ENCODE measurements at places on chromosomes 1 and 21.
A peak's percentile ranks its signal among the peaks of the same experiment; 100 is the strongest.

DNA sequence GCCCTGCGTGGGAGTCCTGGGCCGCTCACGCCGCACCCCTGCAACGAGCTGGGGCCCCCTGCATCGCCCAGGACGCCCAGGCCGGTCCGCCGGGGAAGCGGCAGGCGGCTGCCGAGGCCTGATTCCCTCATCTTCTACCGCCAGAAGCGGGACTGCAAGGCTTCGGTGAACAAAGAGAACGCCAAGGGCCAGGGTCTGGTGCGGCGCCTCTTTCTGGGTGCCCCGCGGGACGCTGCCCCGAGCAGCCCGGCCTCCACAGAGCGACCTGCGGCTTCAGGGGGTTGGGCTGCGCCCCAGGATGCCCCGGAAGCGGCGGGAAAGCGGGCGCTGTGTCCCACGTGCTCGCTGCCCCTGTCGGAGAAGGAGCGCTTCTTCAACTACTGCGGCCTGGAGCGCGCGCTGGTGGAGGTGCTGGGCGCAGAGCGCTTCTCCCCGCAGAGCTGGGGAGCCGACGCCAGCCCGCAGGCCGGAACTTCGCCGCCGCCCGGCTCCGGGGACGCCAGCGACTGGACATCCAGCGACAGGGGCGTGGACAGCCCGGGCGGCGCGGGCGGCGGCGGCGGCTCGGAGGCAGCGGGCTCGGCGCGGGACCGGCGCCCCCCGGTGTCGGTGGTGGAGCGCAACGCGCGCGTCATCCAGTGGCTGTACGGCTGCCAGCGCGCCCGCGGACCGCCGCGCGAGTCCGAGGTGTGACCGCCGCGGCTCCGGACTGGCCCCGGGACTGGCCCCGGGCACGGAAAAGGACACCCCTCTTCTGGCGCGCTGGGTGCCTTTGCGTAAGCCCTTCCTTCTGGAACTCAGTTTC, 2.7 kb downstream of the FAM110D start:
- DNase-seq, result peak; percentile 17

- DNase-seq, result no peak
Observed at GRCh38 chr1:30901798-30902581, 6.6 kb downstream of the SDC3 start.

GRCh38 chr1:51973587-51974474, 16.7 kb downstream of the RAB3B start:
- DNase-seq, result no peak

- DNase-seq, result peak; percentile 74
Observed at GRCh38 chr1:225866061-225866837, 15.9 kb downstream of the TMEM63A start.

DNA sequence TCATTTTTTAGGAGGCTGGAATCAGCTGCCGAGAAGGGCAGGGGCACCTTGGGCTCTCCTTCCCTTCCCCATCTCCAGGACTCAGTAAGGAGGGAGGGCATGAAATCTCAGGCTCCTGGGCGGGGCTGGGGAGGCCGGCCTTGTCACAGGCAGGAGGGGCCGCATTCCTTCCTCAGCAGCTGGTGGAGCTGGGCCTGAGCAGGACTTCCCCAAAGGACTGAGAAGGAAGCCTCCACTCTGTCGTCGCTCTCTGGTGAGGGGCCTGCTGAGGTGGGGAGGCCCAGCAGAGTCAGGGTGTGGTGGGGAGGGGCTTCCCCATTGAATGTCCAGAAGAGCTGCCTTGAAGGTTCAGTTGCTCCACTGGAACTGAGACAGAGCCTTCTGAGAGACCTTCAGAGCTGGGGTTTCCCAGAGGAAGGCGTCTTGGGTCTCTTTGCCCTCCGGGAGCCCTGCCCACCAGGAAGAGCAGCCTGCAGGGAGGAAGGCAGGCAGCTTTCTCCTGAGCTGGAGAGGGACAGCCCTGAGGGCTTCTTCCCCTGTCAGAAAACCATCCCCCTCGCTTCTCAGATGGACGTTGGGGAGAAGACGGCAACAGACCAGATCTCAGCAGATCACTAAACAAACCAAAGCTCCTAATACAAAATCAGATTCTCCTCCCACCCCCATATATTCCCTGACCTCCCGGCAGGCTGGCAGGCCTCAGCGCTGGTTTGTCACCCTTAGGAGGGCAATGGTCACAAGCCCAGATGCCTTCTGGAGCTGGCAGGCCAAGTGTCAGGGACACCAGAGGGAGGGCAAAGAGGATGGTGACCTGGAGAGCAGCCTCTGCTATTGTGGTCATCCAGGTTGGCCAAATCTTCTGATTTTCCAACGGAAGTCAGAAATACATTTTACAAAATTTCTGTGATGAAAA, 10.7 kb downstream of the KCNA10 start:
- DNase-seq, result no peak

- DNase-seq, result no peak
Observed at GRCh38 chr1:38994196-38994595, 3.1 kb downstream of the AKIRIN1 start.

DNA sequence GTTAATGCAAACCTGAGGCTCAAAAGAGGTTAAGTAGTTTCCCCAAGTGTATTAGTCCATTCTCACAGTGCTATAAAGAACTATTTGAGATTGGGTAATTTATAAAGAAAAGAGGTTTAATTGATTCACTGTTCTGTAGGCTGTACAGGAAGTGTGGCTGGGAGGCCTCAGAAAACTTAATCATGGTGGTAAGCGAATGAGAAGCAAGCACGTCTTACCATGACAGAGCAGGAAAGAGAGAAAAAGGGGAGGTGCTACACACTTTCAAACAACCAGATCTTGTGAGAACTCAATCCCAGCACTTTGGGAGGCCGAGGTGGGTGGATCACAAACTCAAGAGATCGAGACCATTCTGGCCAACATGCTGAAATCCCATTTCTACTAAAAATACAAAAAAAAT, 38.5 kb upstream of the RXRG start:
- DNase-seq, result no peak

- no peak for DNase-seq
Observed at GRCh38 chr1:190373705-190374336, 103.8 kb downstream of the BRINP3 start.

- no peak for DNase-seq
Observed at GRCh38 chr1:46244656-46245371, 2.7 kb upstream of the RAD54L start.

DNA sequence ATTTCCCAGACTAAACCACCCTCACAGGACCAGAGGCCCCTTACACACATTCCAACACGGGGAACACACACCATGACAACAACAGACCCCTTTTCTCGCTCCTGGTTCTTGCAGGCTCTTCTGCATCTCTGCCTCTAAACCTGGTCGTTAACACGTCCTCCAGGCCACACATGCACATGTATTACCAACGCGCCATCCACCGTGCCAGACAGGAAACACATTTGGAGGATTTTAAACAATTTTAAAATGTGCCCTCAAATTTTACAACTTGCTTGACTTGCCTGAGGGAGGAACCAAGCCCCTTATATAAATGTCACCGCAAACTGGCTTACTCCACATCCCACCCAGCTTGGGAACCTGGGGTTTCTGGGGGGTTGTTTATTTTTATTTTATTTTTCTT, 16.9 kb upstream of the EFNA1 start:
- DNase-seq, result no peak
